ENCODE measurements at places on chromosomes 3 and 15.

- no peak for DNase-seq
Measured at GRCh38 chr3:133972156-133972555, 57.6 kb downstream of the SLCO2A1 start.

DNA sequence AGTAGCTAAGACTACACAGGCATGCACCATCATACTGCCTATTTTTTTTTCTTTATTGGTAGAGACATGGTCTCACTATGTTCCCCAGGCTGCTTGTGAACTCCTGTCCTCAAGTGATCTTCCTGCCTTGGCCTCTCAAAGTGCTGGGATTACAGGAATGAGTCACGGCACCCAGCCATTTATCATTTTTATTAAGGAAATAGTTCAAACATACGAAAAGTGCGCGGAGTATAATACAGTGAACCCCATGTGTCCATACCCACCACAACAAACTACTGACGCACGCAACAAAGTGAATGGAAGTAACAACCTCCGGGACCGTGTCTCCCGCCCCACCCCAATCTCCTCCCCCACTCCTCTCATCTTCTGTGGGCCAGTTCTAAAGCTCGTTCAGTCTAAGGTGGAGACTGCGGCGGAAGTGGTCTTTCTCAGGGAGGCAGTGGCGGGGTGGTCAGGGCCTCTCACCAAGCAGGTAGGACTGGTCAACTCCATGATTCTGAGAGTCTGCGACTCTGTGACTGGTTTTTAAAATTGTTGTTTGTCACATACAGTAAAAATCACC is 42.1 kb downstream of the DNAJB8 start:
- DNase-seq, result no peak

DNA sequence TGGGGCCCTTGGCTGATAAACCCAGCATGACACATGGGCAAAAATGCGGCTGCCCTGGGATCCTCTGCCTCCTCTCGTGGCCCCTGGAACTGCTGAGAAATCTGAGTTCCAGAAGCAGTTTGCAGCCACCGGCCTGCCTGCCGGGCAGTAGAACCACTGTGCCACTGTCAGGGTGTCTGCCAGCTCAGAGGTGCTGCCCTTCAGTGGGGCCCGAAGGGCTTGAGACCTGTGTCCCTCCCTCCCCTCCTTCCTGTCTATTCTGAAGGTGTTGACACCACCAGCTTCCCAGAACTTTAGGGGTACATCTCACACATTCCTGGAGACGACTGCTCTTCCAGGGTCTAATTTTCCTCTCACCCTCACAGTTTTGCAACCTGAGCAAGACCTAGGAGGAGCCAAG is 88.2 kb upstream of the POMGNT2 start:
- DNase-seq, result no peak

GRCh38 chr15:40250304-40250656 is 11.4 kb downstream of the PAK6 start:
- no peak for DNase-seq

GRCh38 chr3:42851228-42851834 is 24.3 kb downstream of the CYP8B1 start:
- DNase-seq, result no peak

DNA sequence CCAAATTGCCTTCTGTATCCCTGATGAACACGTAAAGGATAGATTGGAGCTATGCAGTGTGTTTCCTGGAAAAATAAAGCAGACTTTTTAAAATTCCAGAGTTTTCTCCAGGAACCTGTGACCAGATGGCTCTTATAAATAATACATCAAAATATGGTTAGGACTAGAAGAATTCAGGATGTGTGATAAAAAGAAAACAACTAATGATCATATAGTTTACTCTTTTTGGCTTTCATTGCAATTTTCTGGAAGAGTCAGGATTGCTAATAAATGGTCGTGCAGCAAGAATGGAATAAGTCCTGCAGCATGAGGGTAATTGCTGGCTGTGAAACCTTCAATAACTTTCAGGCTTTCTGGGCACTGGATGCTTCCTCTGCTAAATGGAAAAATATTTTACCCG is 30.2 kb upstream of the DENND4A start:
- no peak for DNase-seq

- DNase-seq, result no peak
Measured at GRCh38 chr3:46551615-46552014, 14.5 kb downstream of the LRRC2 start.

DNA sequence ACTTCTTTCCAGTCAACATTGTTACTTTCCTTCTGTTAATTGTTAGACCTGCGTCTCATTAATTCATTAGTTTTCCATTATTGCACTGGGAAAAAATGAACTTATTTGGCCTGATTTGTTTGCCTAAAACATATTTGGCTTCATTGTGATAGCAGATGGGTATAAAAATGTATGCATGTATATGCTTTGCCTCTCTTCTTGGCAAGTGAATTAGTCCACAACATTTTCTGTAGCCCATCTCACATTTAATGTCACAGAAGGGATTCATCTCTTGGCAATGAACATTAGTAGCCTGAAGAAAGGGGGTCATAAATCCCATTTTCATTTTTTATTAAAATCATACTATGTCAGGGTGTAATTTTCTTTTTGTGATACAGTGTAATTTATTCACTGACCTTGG is 125.2 kb downstream of the TUSC7 start:
- DNase-seq, result no peak

All from anterior cingulate cortex (tissue), 58 donors.